ENCODE measurements at places on chromosomes 5 and 9.

DNA sequence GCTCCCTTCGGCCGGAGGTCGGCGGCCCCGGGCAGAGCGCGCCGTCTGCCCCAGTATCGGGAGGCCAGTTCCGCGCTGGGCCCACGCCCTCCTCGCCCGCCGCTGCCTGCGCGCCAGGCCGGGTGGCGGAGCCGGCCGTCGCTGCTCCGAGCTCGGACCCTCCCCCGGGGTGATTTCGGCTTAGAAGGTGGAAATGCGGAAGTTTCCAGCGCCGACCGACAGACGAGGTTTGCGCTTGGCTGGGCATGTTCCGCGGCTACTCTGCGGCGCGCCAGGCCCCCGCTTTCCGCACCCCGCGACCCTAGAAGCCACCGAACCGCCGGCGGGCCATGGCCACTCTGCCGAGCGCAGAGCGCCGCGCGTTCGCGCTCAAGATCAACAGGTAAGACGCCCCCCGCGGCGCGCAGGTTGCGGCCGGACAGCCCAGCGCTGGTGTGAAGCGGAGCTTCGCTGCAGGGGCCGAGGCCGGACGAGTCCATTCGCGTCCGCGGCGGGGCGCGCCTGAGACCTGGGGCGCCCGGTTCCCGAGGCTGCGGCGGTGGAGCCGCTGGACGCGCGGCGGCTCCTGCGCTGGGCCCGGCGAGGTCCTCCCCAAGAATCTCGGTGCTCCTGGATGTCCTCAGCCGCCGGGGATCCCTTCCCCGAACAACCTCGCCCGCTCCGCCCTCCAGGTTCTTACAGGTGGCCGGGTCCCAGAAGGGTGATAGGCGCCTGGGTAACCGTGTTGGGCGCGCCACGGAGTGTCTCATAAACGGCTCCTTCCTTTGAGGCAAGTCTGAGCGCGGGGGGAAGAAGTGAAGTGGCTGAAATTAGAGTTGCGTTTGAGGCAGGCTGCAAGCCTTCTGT lies at the start of gene DOCK8:
DOCK8 (plus strand) TSS at position 218 of the 846 bp plus-strand sequence; CDS start at position 330, 112 bp downstream.
- H3K27ac ChIP-seq = peak within 1 kb of the TSS; percentile 57
- peak within 1 kb of the TSS; percentile 69 for H3K4me3 ChIP-seq
- DNase-seq = peak; percentile 51

DNA sequence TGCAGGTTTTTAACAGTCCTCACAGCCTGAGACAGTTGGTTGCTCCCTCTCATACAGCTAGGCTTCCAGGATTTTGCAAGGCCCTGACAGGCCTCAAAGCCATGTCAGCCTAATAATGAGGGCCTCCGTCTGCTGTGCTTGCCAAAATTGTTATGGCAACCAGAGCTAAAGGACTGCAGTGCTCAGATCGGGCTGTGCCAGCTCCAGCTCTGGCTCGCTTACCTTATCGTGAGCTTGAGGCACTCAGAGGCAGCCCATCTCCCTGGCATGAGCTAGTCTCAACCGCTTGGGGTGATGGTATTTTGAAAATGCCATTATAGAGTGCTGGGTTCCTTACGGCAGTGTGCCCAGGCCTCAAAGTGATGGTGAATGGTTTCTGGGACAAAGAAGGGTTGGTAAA lies 8.4 kb downstream of the MTAP start:
- DNase-seq = no peak
- H3K27me3 ChIP-seq = no peaks in the 10 kb centered on the region
- H3K27ac ChIP-seq = no peak overlapping the region

- DNase-seq = no peak
- H3K4me3 ChIP-seq = no peak overlapping the region
- no peak overlapping the region for H3K27ac ChIP-seq
- H3K27me3 ChIP-seq = no peaks in the 10 kb centered on the region
- no peaks in the 10 kb centered on the region for H3K4me1 ChIP-seq
These were observed 235.7 kb downstream of the ENC1 start for GRCh38 chr5:74404574-74405508.

DNA sequence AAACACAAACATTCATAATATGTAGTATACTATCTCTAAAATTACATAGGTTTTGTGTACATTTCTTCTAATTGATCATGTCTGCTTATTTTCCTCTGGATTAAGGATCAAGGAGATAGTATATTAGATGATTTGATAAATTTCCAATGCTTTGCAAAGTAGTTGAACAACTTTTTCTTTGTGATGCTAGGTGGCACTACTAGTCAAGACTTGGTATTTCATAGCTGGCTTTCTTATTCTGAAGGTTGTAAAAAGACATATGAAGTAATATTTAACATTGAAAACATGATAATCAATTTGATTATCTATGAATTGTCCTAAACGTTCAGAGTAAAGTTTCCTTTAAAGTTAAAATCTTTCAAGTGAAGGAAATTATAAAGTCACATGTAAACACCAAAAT lies 106.1 kb upstream of the FGF10 start:
- H3K27me3 ChIP-seq = no peaks in the 10 kb centered on the region
- H3K4me3 ChIP-seq = no peak overlapping the region
- H3K36me3 ChIP-seq = no peaks in the 10 kb centered on the region
- H3K27ac ChIP-seq = no peak overlapping the region

GRCh38 chr5:55969956-55970355 lies 24.8 kb downstream of the IL6ST start:
- H3K27ac ChIP-seq = no peak overlapping the region
- H3K4me1 ChIP-seq = peaks cover 40% of the 10 kb centered on the region
- H3K4me3 ChIP-seq = no peak overlapping the region
- H3K27me3 ChIP-seq = no peaks in the 10 kb centered on the region
- H3K36me3 ChIP-seq = peaks cover 21% of the 10 kb centered on the region
- no peak for DNase-seq

DNA sequence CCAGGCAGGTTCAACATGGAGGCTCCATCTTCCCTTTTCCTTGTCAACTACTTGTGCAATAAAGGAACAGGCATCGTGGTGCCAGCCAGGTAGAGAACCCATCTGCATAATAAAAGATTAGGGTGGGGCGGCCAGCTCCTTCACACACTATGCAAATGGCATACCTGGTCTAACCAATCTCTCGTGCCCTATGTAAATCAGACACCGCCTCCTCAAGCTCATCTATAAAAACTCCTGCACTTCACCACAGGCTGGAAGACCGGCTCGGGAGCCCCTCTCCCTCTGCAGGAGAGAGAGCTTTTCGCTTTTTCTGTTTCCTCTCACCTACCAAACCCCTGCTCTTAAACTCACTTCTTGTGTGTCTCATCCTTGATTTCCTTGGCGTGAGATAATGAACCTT lies 244.3 kb upstream of the PUM3 start:
- no peaks in the 10 kb centered on the region for H3K4me1 ChIP-seq
- no peaks in the 10 kb centered on the region for H3K36me3 ChIP-seq
- no peak for DNase-seq
- H3K27ac ChIP-seq = no peak overlapping the region

- H3K36me3 ChIP-seq = no peaks in the 10 kb centered on the region
- H3K27ac ChIP-seq = no peak overlapping the region
- H3K27me3 ChIP-seq = no peaks in the 10 kb centered on the region
- no peak for DNase-seq
- peaks cover 12% of the 10 kb centered on the region for H3K4me1 ChIP-seq
- H3K4me3 ChIP-seq = no peak overlapping the region
These were observed 41.9 kb upstream of the TEX48 start for GRCh38 chr9:114723931-114724330.

DNA sequence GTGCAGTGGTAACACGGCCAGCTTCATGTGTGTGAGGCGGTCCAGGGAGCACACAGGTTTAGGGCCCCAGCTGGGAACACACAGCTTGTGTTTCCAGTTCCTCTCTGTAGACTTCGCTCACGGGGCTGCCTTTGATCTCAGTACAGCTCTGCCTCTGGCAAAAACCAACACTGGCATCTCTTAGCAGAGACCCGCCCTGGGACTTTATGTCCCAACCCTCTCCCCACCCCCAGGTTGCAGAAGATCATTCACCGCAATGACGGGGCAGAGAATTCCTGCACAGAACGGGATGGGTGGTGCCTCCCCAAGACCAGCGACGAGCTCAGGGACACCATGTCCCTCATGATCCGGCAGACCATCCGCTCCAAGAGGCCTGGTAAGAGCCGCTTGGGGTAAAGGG lies 5.2 kb upstream of the CEL start:
- peaks cover 38% of the 10 kb centered on the region for H3K4me1 ChIP-seq
- H3K27me3 ChIP-seq = no peaks in the 10 kb centered on the region
- no peak for DNase-seq
- no peak overlapping the region for H3K27ac ChIP-seq
- H3K4me3 ChIP-seq = peak overlapping the region; percentile 12
- peaks cover 5% of the 10 kb centered on the region for H3K36me3 ChIP-seq

DNA sequence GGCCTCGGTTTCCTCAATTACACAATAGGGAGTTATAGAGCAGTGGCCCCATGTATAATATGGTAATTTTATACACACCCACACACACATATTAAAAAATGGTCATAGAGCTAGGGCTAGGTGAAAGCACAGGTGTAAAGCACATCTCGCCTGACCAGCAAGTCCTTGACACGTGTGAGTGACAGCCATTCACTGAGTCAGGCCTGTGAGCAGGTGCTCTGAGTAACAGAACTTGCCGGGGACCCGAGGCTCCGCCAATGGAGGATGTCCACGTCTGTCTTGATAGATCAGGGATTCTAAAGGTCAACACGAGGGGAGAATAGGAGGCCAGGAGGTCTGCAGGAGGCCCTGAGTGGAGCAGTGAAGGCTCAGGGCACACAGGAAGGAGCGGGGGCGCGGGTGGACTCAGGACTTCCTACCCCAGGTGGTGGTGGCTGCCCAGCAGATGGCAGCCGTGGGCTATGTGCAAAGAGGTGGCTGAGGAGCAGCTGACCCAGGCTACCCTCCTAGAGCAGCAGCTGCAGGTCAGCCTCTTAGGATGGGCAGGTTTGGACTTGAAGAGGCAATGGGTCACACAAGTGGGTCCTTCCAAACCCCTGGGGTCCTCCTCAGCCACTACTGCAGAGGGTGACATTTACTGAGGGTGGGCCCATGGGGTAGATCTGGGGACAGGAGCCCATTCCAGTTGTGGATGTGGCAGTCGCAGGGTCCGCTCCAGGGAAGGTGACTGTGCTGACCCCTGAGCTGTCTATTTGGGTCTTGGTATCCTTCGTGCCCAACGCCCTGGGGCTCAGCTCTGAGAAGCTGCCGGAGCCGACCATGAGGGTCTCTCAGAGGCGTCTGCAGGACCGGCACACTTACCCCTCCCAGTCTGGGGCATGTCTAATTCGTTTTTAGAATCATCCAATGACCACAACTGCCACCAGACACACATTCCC lies 45.9 kb downstream of the PRRT1B start:
- H3K4me3 ChIP-seq = no peak overlapping the region
- H3K27me3 ChIP-seq = no peaks in the 10 kb centered on the region
- no peak overlapping the region for H3K27ac ChIP-seq
- peak; percentile 66 for DNase-seq
- peaks cover 17% of the 10 kb centered on the region for H3K36me3 ChIP-seq

GRCh38 chr5:139676951-139677735 lies 29.0 kb downstream of the CXXC5 start:
- no peaks in the 10 kb centered on the region for H3K36me3 ChIP-seq
- no peaks in the 10 kb centered on the region for H3K4me1 ChIP-seq
- H3K27me3 ChIP-seq = no peaks in the 10 kb centered on the region
- no peak for DNase-seq
- no peak overlapping the region for H3K27ac ChIP-seq

DNA sequence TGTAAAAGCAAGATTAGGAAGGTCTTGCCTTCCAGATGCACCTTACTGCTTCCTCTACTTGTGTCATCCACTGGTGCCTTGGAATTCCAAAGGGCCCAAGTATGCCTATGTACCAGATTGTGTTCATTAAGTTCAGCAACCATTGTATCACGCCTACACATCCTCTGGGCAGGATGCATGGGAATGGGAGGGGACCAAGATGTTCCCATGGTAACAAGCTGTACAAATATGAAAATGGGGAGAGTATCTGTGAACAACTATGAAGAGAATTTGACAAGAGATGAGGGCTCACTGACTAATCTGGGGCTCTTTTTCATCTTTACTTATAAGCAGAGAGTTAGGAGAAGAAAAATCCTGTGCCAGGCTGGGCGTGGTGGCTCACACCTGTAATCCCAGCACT lies 137.8 kb upstream of the MAP1B start:
- H3K36me3 ChIP-seq = no peaks in the 10 kb centered on the region
- H3K4me1 ChIP-seq = no peaks in the 10 kb centered on the region
- H3K27me3 ChIP-seq = no peaks in the 10 kb centered on the region
- DNase-seq = no peak

DNA sequence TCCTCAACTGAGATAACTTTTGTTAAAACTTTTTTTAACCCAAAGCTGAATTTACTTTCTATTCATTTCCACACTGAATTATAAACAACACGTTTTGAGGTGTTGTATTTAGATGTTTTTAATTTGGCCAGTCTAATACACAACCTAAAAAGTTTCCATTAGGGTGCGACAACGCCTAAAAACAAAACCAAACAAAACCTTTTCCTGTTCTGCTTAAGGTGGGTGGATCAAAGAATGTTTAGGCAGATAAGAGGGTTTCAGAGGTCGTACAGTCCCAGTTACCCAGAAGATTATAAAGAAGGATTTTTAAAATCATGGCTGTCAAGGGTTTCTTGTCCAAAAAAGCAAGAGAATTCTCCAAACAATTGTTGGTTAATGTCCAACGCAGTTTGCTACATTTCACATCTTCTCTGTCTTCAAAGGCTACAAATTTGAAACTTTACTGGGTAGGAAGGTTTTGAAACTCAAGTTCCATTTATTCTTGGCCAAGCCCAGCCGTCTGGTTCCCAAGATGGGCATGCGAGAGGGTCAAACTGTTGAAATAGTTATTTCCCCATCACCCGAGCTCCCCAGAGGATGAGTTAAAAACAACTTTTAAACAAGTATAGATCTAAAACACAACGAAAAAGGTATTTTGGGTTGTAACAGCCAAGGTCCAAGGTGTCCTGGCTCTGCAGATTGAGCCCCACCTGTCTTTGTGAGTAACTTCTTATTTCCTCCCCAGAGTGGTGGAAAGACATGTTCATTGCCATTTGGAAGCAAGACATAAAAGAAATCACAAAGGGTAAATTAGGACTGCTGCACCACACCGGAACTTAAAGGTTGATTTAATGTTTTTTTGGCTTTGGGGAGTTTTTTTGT lies 122.8 kb upstream of the MAP3K1 start:
- no peaks in the 10 kb centered on the region for H3K27me3 ChIP-seq
- H3K36me3 ChIP-seq = no peaks in the 10 kb centered on the region

DNA sequence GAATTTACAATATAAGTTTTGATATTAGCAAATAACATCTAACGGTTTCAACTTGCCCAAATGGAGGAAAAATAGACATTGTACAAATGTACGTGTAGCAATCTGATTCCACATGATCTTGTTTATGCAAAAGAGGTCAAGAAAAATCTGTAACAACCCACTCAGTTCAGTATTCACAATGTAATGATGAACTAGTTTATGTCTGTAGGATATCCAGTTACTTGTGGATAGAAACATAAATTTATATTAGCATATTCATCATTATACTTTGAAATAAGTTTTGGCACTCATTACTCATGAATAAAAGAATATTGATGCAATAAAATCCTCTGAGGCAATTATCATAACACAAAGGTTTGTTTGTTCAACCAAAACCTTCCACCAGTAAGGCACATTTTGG lies 28.1 kb downstream of the PLK2 start:
- no peak overlapping the region for H3K4me3 ChIP-seq
- no peaks in the 10 kb centered on the region for H3K4me1 ChIP-seq
- DNase-seq = no peak
- H3K36me3 ChIP-seq = no peaks in the 10 kb centered on the region
- H3K27me3 ChIP-seq = no peaks in the 10 kb centered on the region

- no peak for DNase-seq
- no peaks in the 10 kb centered on the region for H3K36me3 ChIP-seq
- no peaks in the 10 kb centered on the region for H3K4me1 ChIP-seq
- no peak overlapping the region for H3K27ac ChIP-seq
- H3K27me3 ChIP-seq = no peaks in the 10 kb centered on the region
These were observed 11.1 kb upstream of the SHOC1 start for GRCh38 chr9:111805830-111806241.
